Activated CD8-positive, alpha-beta memory T cell treated with anti-CD3 and anti-CD28 coated beads for 1 hour (primary cell): ENCODE measurements at places on chromosomes 7 and 10.

- DNase-seq, result no peak
Measured at GRCh38 chr7:54336800-54337199, 205.4 kb upstream of the VSTM2A start.

- DNase-seq, result no peak
Measured at GRCh38 chr10:129163531-129163930, 303.5 kb upstream of the MGMT start.

GRCh38 chr10:110048781-110049180, 41.0 kb downstream of the ADD3 start:
- DNase-seq, result no peak

GRCh38 chr10:6270951-6271350, 68.2 kb downstream of the PFKFB3 start:
- no peak for DNase-seq

GRCh38 chr7:105046414-105046813, 32.4 kb downstream of the KMT2E start:
- no peak for DNase-seq

DNA sequence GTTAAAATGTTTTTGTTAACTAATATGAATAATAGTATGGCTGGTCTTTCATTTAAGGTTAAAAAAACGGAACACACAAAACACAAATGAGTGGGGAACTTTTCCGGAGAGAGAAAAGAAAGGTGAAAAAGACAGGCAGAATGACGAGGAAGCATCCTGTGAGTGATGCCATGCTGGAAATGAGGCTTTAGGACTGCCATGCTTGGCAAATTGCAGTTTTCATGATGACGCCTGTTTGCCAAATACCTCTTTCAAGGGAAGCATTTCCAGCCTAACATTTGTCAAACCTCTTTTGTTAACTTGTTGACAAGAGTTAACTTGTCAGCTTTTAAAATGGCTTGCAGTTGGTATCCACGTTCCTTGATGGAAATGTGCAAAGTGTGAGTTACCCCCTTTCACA, 127.5 kb downstream of the RSU1 start:
- DNase-seq, result no peak

DNA sequence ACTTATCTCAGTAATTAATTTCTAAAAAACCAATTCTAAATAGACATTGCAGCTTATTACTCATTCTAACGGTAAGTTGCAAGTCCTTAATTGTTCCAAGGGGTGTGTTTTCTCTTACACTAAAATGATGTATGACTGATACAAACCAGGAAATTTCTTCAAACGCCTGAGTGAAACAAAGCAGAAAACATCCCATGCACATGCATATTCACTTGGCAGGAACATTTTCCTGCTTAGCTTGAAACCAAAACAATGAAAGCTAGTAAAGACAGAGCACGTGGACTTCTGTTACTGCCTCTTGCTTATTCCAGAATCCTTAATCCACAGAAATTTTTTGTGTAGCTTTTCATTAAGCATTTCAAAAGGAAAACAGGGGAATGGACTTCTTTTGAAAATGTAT, 187.7 kb downstream of the MTERF1 start:
- no peak for DNase-seq

DNA sequence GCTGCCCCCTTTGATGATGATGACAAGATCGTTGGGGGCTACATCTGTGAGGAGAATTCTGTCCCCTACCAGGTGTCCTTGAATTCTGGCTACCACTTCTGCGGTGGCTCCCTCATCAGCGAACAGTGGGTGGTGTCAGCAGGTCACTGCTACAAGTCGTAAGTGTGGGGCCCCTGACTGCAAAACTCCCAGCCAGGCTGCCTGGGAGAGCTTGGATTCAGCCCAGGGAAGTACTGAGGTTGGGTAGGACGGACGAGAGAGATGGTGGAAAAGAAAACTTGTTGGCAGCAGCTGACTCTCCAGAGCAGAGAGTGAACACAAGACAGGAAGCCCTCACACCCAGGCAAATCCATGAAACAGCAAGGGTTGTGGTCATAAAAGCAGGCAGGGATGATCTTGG, 1.3 kb downstream of the PRSS2 start:
- no peak for DNase-seq

- no peak for DNase-seq
Measured at GRCh38 chr10:51377070-51377931, 303.0 kb downstream of the PRKG1 start.

DNA sequence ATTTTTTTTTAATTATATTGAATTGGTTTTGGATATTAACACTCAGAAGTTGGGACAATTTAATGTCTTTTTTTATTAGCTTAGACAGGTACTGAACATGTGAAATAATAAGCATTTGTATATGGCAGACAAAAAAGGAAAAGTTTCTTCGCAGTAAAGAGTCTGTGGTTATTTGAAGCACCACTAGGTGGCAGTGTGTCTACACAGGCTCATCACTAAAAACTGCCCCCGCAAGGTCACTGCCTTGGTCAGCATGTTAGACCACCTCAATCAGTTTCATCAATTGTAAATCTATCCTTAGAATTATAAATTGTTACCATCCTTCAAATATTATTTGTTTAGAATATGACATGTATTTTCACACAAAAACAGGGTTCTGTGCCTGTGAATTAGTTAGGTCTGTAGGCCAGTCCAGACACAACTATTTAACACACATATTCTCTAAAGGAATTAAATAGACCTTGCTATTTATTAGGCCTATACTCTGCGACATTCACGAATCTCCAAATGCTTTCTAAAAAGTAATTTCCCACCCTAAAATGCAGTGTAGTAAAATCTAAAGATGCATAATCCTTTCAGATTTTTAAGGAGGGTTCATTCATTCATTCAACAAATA, 17.0 kb downstream of the PNLIPRP3 start:
- no peak for DNase-seq

DNA sequence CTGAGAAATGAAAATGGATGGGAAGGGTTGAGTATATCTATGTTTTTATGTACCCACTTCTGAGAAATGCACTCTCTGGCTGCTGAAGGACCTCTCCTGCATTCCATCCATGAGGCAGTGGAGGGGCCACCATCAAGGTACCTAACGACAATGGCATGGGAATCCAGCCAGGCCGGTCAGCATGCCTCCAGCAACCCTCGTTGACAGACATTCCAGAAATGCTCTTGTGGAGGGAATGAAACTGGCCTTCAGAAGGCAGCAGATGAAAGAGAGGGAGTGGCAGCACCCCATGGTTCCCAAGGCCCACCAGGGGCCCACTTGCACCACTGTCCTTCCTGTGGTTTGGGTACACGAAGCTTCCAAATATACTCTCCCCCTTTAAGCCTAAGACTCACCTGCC, 269.0 kb downstream of the ARHGAP12 start:
- no peak for DNase-seq

DNA sequence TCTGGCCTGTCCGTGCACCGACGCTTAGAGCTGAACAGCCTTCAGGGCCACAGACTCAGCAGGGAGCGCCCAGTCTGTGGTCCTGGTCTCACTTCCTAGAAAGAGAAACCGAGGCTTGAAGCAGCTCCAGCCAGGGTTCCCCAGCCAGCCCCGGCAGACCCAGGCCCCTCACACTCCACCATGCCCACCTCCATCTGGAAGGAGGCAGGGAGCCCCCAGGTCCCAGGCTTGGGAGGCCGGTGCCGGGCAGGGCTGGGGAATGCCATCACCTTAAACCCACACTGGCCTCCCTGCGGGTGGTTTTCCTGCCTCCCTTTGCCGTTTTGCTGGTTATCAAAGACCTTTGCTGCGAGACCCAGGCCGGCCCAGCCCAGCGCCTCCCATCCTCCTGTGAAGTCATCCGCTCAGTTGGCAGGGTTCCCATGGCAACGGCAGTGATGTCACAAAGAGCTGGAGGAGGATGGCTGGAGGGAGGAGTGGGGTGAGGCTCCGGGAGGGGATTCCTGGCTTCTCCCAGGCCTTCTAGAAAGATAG, 24.0 kb downstream of the ELFN1 start:
- DNase-seq, result no peak

GRCh38 chr7:85924062-85924461, 719.6 kb upstream of the GRM3 start:
- no peak for DNase-seq

- DNase-seq, result no peak
Measured at GRCh38 chr10:132347211-132347930, 15.4 kb downstream of the LRRC27 start.

- no peak for DNase-seq
Measured at GRCh38 chr10:8045726-8046494, 8.6 kb upstream of the GATA3 start.

DNA sequence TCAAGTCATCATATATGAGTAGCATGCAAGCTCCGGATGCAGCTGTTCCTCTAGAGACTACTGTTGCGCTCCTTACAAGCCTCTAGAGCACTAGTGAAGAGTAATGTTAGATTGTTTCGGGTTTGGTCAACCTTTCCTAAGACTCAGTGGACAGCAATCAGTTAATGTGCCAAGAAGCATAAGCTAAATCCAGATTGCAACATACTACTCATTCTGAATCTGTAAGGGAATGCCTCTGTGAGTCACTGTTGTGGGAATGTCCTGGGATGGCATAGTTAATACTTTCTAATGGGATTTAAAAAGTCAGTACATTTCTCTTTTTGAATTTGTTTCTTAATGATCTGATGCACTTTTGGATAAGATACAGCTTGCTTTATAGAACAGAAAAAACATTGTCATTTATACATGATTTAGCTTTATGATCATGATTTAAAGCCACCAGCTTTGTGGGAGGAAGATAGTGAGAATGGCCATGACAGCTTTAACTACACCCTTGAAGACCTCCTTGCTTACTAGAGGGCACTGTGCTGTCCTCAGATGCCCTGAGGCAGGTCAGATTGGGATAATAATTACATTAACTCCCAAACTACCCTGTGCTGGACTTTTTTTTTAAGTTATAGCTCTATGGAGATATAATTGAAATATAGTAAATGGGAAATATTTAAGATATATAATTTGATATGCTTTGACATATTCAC, 138.4 kb downstream of the SDK1 start:
- no peak for DNase-seq

GRCh38 chr7:81267508-81267907, 348.7 kb upstream of the SEMA3C start:
- DNase-seq, result no peak

DNA sequence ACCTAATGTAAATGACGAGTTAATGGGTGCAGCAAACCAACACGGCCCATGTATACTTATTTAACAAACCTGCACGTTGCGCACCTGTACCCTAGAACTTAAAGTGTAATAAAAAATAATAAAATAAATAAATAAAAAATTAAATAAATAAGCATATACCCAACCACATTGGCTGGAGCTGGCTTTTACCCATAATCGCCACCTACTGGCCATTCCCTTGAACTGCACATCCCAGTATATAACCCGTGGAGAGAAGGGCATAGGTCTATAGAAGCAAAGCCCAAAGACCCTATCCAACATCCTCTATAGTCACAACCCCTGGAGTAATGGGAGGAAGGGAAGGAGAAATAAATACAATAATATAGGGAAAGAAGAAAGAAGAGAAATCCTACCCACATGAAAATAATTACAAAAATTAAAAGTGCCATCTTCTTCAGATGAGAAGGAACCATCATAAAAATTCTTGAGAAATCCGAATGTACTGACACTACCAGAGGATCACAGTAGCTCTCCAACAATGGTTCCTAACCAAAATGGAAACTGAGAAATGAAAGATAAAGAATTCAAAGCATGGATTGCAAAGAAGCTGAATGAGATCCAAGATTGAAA, 65.6 kb downstream of the TWIST1 start:
- no peak for DNase-seq

DNA sequence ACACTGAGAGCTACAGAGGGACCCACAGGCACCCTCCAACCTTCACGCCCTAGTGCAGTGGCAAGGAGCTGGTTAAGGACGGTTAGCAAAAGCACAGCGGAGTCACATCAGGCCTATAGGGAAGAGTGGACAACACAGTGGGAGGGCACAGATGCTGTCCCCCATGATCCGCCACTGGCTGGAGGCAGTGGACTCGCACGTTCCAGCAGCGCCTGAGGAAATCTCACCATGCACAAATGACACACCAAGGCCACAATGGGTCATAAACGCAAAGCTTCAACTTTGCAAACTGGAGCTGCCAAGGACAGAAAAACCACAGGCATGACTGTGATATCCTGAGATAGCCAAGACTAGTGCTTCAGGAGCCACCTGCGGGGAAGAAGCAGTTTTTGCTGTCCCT, 58.8 kb downstream of the GRB10 start:
- DNase-seq, result no peak

- no peak for DNase-seq
Measured at GRCh38 chr7:148056406-148056805, 534.2 kb upstream of the C7orf33 start.

- no peak for DNase-seq
Measured at GRCh38 chr10:69004821-69005220, 16.2 kb downstream of the KIFBP start.

- no peak for DNase-seq
Measured at GRCh38 chr10:71735709-71736569, 16.4 kb upstream of the C10orf105 start.

- DNase-seq, result no peak
Measured at GRCh38 chr7:148515728-148516695, 74.6 kb upstream of the C7orf33 start.

DNA sequence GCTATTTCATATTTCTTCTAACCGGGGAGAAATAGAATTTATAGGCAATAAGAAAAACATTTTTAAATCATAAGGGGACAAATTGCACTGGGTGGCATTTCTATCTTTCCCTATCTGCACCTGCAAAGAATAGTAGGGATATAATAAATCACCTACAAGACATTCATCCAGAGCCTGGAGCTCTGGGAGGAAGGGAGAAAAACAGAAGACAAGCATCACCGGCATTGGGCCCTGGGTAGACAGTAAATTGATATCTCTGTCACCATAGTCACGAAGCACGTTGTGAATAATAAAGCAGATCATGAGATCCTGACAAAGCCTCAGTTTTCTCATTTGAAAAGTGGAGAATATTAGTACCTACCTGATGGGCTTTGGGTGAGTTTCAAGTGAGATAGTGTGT, 685.6 kb downstream of the XPNPEP1 start:
- no peak for DNase-seq

GRCh38 chr10:116255886-116256751, 16.9 kb downstream of the GFRA1 start:
- no peak for DNase-seq

- DNase-seq, result no peak
Measured at GRCh38 chr7:40765639-40766038, 630.8 kb downstream of the SUGCT start.

GRCh38 chr7:45589915-45590678, 15.9 kb downstream of the ADCY1 start:
- DNase-seq, result no peak

GRCh38 chr10:125982260-125982948, 86.0 kb downstream of the FANK1 start:
- DNase-seq, result no peak

- no peak for DNase-seq
Measured at GRCh38 chr7:142815134-142815533, 39.7 kb upstream of the EPHB6 start.

- DNase-seq, result no peak
Measured at GRCh38 chr7:158924956-158925355, 68.6 kb downstream of the DYNC2I1 start.

GRCh38 chr10:69538461-69538860, 34.8 kb downstream of the NEUROG3 start:
- no peak for DNase-seq

GRCh38 chr7:96670338-96671289, 39.0 kb downstream of the SEM1 start:
- DNase-seq, result no peak

GRCh38 chr7:134174795-134175261, 47.7 kb downstream of the LRGUK start:
- DNase-seq, result no peak

GRCh38 chr10:50219200-50219599, 32.1 kb downstream of the ASAH2 start:
- no peak for DNase-seq
